ENCODE measurements at places on chromosomes 11 and 22.

- DNase-seq: no peak
These were observed 4.2 kb downstream of the PHLDA2 start for GRCh38 chr11:2924821-2925675.

- no peak for DNase-seq
These were observed 1264.0 kb upstream of the CNTN5 start for GRCh38 chr11:97756571-97757335.

GRCh38 chr11:125441648-125442410, 54.2 kb downstream of the FEZ1 start:
- DNase-seq: no peak

- DNase-seq: no peak
These were observed 53.5 kb downstream of the PRR5L start for GRCh38 chr11:36349351-36350136.

DNA sequence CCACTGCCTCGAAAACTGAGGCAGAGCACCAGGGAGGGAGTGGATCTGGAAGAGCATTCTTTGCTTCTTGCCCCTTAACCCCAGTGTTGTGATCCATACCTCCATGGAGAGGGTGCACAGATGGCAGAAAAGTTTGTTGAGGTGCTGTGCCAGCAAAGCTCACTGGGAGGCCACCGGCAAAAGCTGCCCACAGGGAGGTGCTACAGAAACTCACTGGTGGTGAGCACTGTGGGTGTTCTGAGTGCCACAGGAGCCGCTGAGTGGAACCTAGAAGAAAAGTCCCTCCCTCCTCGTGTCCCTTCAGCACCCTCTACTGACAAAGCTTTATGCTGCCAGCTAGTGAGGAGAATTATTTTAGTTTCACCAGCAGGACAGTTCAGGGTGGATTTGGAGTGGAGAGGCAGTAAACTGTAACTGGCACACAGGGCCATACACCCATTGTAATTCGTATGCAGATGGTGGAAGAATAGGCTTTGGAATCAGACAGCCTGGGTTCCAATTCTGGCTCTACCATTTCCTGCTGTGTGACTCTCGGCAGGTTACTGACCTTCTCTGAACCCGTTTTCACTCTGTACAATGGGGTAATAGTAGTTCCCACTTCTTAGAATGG, 84.6 kb downstream of the SWAP70 start:
- DNase-seq: peak; percentile 83

GRCh38 chr22:44366372-44367300, 53.9 kb upstream of the SHISAL1 start:
- no peak for DNase-seq

GRCh38 chr22:36373258-36373579, 14.5 kb downstream of the MYH9 start:
- DNase-seq: peak; percentile 4

GRCh38 chr11:121898903-121899302, 217.1 kb downstream of the BLID start:
- no peak for DNase-seq

DNA sequence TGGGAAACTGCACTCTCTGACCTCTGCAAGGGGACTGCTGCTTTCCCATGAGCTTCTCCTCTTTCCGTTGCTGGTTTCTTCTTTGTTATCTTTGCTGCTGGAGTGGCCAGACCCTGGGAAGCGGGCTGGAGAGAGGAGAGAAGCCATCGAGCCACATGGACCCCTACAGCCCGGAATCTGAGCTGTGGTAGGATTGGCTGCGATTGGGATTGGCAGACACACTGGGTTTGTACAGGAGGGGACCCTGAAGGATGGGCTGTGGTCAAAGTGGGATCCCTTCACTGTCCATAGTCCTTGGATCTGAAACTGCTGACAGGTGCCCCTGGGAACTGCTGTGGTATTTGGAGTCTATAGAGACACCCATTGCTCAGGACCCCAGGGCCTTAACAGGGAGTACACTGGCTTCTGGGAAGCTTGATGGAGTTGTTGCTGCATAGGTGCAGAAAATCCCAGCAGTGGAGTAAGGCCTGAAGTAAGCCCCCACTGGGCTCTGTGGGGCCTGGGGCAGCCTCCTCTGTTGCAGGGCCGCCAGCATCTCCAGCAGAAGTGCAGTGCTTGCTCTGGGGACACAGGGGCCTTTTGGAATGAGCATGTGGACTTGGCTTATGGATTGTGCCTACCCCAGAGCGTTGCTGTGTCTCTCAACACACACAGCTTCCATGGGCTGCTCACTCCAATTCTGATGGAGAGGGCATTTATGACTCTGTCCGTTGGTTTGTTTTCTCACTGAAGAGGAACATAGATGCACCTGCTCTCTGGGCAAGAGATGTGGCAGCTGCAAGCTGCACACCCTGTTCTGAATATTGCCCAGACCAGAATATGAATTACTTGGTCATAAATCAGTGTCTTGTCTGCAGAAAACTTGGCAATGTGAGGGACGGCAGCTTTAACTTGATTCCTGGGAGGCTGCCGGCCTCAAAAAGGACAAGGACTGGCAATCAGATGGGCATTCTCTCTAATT, 32.0 kb downstream of the BCR start:
- no peak for DNase-seq

GRCh38 chr22:46484156-46484860, 53.1 kb downstream of the CELSR1 start:
- DNase-seq: no peak

DNA sequence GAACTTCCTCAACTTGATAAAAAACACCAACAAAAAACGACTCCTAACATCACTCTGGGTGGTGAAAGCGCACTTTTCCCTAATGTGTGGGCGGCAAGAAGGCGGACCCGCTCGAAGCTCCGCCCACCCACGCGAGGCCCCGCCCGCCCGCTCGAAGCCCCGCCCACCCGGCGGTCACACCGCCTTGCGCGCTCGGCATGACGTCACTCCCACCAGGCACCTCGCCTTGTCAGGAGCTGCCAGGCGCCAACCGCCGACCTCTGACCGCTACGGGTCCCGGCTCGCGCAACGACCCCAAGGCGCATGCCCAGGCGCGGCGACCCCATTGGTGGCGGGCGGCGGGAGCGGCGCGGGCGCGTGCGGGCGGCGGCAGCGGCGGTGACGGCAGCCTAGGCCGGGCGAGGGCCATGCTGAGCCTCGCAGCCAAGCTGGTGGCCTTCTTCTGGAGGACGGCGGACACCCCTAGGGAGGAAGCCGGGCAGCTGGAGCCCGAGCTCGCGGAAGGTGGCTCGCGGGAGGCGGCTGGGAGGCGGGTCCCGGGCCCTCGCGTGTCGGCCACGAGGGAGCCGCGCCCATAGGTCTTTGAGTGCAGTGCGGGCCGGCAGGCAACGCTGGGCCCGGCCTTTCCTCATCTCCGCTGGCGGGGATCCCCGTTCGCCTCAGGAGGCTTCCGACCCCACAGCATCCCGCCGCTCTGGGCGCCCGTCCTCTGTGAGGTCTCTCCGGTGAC, at the start of gene MOV10L1:
TSS of gene MOV10L1 (plus strand) at position 325 of the 730 bp plus-strand sequence. CDS start at position 408, 83 bp downstream.
- DNase-seq: no peak

DNA sequence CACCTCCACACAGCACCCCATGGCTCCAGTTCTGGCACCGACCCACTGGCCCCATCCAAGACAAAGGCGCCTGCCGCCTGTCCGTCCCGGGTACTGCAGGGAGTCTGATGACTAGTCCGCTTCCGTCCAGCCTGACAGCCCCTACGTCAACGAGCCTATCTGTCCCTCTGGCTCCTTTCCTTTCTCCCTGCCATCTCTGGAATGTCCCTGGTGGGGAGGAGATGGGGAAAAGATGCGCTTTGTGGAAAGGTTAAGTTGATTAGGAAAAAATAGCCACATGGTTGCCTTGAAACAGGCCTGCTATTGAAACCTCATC, 10.4 kb downstream of the PDGFB start:
- DNase-seq: no peak

DNA sequence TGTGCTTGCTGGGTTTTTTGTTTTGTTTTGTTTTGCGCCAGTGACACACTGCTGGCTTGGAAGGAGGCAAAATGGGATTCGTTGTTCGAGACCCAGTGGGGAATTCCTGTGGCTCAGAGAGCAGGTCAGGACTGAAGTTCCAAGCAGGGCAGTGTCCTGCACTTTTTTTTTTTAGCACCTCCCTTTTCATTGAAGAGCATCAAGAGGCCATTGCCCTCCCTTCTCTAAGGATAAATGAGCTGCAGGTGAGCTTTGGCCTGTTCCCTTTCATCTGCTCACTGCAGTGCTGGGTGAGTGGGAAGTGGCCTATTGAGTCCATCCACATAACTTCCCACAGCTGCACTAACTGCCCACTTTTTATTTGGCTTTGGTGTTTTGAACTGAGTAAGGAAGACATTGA, 87.8 kb downstream of the ARHGAP42 start:
- DNase-seq: no peak

DNA sequence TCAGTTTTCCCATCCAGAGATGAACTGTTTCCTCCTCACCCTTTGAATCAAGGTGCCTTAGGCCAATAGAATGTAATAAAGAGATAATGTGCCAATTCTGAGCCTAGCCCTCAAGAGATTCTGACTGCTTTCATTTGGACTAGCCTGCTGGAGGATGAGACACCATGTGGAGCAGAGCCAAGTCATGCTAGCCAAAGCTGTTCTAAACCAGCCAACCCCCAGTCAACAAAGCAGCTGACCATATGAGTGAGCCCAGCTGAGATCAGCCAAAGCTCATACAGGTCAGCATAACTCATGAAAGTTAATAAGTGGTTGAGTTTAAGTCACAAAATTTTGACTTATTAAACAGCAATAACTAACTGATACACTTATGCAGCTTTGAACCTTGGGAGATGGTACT, 66.7 kb upstream of the DBX1 start:
- DNase-seq: no peak

GRCh38 chr11:119853581-119854360, 124.8 kb upstream of the NECTIN1 start:
- no peak for DNase-seq

- DNase-seq: no peak
These were observed 151.8 kb upstream of the CCDC90B start for GRCh38 chr11:83437939-83438338.

DNA sequence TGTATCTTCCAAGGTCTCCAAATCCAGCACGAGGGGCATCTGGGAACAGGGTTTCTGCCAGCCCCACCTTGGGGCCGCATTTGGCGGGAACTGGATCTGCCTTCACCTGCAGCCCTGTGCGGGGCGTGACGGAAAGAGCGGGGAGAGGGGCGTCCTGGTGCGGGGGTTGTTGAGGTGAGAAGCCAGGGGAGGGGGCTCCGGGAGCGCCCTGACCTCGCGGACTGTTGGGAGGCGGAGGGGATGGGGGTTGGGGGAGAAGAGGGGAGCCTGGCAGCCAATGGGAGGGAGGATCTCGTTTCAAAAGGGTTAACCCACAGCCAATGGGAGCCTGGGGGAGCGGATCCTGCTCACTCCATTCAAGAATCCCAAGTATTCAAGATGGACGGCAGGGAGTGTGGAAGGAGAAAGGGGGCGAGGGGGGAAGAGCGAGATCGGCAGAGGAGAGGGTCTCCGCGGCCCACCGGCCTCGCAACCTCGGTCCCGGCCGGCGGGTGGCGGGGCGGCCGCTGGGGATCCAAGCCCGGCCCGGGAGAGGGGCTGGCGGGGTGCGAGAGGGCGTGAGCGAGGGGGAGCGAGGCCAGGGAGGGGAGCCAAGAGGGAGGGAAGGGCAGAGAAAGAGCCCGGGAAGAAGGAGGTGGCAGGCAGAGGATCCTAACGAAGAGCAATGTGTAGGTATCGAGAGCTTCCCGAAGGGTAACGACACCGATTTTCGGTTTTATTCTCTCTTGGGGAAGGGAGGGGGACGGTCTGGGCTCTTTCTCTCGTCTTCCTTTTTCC, 11.5 kb downstream of the YPEL4 start:
- DNase-seq: peak; percentile 87

DNA sequence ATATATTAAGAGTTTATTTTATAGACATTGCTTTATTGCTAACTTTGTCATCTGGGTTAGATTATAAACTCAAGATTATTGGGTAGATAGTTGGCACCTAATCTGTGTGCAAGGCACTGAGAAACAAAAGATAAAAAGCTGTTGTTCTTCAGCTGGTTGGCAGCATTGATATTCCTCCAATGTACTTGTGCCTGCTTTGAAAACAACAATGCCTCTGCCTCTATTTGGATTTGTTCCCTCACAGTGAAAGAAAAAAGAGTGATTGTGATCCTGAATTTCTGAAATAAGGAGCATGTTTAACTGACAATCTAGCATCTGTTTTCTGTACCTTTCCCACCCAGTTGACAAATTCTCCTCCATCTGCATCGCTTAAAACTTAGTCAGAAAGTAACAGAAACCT, 98.3 kb downstream of the TYR start:
- no peak for DNase-seq

- no peak for DNase-seq
These were observed 18.1 kb downstream of the SLC37A2 start for GRCh38 chr11:125081098-125081798.

Data from HCEC 1CT (cell line).